ENCODE measurements at places on chromosomes 16 and 17. TPM values are rescaled to one million over a fixed set of nuclear protein-coding genes. Genes with fewer than 3 reads are reported as not detected.

DNA sequence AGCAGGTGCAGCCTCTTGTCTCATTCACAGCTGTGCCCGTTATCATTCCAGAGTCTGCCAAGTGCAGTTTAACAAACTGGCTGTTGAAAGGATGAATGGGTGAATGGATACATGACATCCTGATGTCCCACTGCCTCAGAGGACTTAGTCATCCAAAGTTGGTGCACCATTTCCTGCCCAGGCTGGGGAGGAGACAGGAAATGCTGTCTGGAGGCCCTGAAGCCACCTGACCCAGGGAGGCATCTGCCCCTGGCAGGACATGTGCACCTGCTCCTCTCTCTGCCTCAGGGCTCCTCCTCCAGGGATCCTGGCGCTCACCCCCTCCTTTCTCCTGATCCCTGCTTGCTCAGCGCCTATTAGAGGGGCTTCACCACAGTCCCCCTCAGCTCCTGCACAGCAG, 1.8 kb upstream of the CD300C start:
- peak; percentile 51 for DNase-seq

GRCh38 chr17:61645920-61646319, 54.9 kb upstream of the NACA2 start:
- DNase-seq, result no peak

DNA sequence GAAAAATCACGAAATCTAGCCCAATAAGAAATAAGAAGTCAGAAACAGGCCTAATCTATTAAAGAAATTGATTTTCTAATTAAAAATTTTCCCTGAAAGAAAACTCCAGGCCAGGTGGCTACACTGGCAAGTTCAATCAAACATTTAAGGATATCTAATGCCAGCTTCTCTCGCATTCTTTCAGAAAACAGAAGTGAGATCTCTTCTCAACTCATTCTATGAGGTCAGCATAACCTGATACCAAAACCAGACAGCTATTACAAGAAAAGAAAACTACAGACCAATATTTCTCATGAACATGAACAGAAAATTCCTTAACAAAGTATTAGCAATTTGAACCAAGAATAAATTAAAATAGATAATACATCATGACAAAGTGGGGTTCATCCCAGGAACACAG, 52.4 kb downstream of the AXIN2 start:
- DNase-seq, result no peak

The TP53TG3C gene
- total RNA-seq, result not detected

The NHLRC4 gene
- total RNA-seq, result 0.60 TPM
